ENCODE measurements at places on chromosomes 6 and 20. TPM values are rescaled to one million over a fixed set of nuclear protein-coding genes. Genes with fewer than 3 reads are reported as not detected.
A peak's percentile ranks its signal among the peaks of the same experiment; 100 is the strongest.

The KCNQ2 gene
- 2.6 TPM for total RNA-seq

The MATN4 gene
- total RNA-seq: not detected

The POU3F2 gene
- total RNA-seq: not detected

The GRM1 gene
- total RNA-seq: 4.7 TPM

DNA sequence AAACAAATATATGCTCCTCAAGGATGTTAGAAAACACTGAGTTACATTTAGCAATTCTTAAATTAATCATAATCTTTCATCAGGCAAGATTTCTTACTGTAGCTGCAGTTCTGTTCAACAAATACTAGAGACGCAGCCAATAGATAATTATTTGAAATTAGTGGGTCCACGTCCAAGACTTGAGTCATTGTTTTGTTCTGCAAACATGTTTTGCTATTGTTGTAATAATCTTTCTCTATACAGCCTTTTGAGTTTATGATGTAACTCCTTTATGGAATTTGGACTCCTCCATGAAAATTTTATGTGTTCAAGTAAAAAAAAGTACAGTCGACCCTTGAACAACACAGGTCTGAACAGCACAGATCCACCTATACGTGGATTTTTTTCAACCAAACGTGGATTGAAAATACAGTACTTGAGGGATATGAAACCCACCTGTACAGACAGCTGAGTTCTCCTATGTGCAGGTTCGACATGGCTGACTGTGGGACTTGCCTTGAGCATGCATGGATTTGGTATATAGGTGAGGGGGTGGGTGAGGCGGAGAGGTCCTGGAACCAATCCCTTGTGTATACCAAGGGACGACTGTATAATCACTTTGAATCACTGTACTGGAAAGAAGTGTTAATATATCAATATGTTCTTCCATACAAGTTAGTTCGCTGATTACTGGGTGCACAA lies 41.3 kb upstream of the SLC22A16 start:
- no peak for DNase-seq

DNA sequence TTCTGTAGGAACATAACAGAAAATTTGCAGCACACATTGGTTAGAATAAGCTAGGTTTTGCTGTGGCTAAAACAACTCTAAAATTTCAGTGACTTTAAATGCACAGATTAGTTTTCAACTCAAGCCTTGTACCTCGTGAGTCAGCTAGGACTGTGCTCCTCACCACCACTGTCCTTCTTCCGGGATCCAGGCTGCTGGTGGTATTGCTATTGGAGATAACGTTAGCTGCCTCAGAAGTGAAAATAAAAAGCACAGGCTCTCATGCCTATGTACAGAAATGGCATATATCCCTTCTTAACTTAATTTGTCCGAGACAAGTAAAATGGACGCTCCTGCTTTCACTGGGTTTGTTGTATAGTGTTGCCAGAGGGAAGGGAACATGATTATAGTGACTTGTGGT lies 931.1 kb upstream of the EYS start:
- DNase-seq: no peak

DNA sequence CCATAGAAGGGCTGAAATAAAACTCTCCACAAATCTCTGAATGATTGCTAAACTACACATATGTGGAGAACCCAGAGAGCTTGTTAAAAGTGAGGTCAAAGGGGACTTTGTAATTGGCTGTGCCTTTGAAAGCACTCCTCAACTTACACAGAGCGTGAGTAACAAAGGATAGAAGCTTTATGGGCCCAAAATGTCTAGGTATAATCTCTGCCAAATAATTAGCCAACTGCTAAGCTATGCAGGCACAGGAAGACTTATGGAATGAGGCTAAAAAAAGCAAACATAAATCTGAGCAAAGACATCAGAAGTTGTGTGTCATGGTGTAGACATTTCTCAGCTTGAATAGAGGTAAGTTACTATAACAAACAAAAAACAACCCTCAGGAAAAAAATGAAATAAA lies 23.3 kb upstream of the UST start:
- no peak for DNase-seq

GRCh38 chr20:38590676-38591473 lies 9.9 kb downstream of the ADIG start:
- no peak for DNase-seq

- DNase-seq: no peak
Observed at GRCh38 chr6:169778646-169779045, 27.2 kb downstream of the ERMARD start.

GRCh38 chr6:7587631-7588100 lies 2.3 kb upstream of the SNRNP48 start:
- no peak for DNase-seq

- no peak for DNase-seq
Observed at GRCh38 chr6:136945711-136946121, 23.6 kb downstream of the SLC35D3 start.

- DNase-seq: no peak
Observed at GRCh38 chr20:43334080-43334479, 123.6 kb upstream of the SRSF6 start.

DNA sequence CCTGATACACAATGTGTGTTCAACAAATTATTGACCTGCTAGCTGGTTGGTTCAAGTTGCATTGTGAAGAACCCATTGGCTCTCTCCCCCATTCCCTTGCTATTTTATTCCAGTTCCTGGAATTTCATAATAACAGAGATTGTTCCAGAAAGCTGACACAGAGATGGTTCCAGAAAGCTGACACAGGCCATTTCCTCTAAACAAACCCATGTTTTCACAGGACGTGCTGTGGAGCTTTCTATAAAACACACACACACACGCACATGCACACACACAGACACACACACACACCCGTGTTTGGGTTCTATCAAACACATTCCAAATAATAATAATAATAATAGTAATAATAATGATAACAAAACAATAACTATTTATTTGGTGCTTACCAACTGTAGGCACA lies 259.1 kb downstream of the CLIC5 start:
- no peak for DNase-seq

- no peak for DNase-seq
Observed at GRCh38 chr20:25549172-25549773, 36.1 kb downstream of the NINL start.

DNA sequence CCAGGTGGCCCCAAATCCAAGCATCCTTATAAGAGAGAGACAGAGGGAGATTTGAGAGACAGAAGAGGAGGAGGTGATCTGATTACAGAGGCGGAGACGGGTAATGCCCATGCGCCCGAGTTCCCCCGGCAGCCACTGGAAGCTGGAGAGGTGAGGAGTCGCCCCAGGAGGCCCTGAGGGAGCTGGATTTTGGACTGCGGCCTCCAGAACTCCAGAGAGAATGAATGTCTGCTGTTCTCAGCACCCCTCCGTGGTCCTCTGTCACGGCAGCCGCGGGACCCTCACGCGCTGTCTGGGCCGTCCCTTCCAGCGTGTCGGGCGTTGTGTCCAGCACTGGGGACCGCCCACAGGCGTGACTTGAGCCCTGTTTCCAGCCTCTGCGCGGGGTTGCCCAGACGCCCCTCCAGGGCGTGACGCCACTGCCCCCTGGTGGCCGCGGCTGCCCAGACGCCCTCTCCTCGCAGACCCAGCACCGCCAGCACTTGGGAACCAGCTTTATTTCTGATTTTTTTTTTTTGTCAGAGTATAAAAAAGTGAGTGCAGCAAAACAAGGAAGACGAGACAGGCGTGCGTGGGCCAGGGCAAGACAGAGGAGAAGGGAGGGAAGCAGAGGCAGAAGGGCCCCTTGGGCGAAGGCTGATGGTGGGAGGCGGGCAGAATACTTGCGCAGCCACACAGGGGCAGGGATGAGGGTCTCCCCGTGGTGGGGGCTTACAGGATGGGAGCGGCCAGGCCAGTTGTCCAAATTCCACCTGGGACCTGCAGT lies 4.1 kb upstream of the ZNF512B start:
- DNase-seq: peak; percentile 93

DNA sequence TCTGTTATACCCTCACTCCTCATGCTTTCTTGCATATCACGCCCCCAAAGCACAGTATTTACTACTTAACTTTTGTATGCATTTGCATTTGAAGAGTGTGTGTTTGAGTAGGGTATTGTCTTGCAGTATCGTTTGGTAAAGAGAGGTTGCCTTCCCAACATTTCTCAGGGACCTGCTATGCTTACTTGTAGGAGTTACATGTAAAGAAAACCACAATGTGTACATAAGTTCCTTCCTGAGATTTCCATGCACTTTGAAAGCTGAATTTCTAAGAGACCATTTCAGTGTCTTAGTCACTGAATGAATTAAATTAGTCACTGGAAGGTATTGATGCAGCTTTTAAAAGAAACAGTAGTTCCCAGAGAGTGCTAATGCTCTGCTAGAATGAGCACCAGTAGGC lies 159.3 kb upstream of the LAMA2 start:
- DNase-seq: no peak

GRCh38 chr20:62961310-62961783 lies 8.8 kb downstream of the SLC17A9 start:
- DNase-seq: no peak

- peak; percentile 79 for DNase-seq
Observed at GRCh38 chr20:45405571-45406259, 2.4 kb upstream of the DBNDD2 start.

DNA sequence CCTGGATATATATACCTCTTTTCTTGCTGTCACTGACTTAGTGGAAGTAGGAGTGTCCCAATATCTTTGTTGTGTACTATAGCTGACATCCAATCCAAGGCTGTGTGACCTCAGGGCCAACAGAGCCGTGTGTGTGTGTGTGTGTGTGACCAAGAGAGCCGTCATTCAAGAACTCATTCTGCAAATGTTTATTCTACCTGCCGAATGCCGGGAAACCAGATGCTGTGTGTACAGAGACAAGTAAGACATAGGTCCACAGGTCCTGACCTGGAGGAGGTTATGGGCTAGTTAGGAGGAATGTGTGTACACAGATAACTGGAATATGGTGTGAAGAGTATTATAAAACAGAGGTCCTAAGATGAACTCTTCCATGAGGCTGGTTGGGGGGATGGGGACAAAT lies 190.0 kb downstream of the DHX35 start:
- no peak for DNase-seq

DNA sequence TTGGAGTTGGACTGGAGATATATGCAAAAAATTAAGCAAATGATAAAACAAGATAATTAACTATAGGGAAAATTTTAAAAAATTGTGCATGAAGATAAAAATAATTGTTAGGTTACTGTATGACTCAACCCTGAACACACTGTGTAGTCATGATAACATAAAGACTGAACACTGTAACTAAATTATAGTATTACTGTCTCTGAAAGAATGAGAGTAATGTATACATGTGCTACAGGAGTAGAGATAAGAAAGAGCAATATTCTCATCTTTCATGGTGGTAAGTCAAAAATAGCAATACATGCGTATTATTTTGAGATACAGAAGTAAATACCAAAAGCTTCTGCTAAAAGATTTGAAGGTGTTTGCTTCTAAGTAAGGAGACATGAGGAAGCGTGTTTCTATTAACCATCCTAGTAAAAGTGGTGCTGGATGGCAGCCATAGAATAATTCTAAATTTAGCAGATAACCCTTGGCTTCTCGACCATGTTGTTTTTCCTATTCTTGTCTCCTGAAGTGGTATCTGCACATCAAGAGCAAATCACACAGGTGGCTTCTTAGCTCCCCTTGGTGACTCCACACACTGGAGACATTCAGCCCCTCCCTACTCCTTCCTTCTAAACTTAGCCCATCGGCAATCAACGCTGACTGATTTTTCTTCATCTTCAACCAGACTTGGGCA lies 390.6 kb upstream of the PLCB4 start:
- DNase-seq: no peak

- no peak for DNase-seq
Observed at GRCh38 chr6:156434795-156435190, 342.4 kb upstream of the ARID1B start.

GRCh38 chr6:167097770-167098169 lies 25.1 kb upstream of the CCR6 start:
- no peak for DNase-seq

DNA sequence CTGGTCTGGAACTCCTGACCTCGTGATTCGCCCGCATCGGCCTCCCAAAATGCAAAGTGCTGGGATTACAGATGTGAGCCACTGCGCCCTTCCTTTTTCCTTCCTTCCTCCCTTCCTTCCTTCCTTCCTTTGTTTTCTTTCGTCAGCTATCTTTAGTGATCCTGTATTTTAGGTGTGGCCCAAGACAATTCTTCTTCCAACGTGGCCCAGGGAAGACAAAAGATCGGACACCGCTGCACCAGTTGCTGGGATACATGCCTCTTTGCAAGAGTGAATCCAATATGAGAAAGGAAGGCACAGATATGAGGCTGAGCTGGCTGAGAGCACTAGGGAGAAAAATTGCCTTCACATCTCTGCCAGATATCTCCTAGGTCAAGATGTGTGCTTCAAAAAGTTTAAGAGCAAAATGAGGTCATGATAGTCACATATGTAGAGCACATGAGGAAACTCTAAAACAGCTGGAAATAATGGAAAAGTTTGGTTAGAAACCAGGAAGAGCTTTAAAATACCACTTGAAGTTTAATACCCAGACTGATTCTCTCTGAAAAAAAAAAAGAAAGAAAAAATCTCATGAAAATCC lies 41.8 kb downstream of the OR2B2 start:
- no peak for DNase-seq

- no peak for DNase-seq
Observed at GRCh38 chr6:44415873-44416502, 28.5 kb downstream of the CDC5L start.

- peak; percentile 90 for DNase-seq
Observed at GRCh38 chr6:157323255-157323965, at the start of gene TMEM242. TSS of gene TMEM242 (minus strand) at chr6:157323519. CDS start at chr6:157323499, 20 bp downstream.

- no peak for DNase-seq
Observed at GRCh38 chr20:40869218-40870147, 159.1 kb upstream of the TOP1 start.

All from heart left ventricle (tissue), 16 donors.